ENCODE measurements at places on chromosomes 3 and 15.

DNA sequence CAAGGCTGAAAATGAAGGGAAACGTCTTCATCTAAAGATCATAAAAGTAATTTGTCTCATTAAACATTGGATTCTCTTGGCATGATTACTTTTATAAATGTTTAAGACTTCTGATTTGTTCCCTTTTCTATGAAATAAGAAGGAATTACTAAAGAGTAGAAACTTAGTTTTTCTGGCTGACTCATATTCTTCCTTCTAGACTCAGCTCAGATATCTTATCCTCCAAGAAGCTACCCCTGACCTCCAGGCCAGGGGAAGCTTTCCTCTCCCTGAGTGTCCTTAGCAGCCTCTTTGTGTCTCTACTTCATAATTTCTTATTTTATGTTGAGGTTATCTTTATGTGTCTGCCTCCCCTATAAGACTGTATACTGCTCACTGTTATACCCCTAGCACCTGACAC, 291.9 kb upstream of the STT3B start:
- DNase-seq = no peak

GRCh38 chr3:149435996-149436885, 38.3 kb upstream of the TM4SF4 start:
- DNase-seq = no peak

GRCh38 chr3:97948351-97949109, 23.7 kb downstream of the RIOX2 start:
- DNase-seq = no peak

GRCh38 chr3:180802837-180803236, 109.6 kb upstream of the FXR1 start:
- peak; percentile 33 for DNase-seq

DNA sequence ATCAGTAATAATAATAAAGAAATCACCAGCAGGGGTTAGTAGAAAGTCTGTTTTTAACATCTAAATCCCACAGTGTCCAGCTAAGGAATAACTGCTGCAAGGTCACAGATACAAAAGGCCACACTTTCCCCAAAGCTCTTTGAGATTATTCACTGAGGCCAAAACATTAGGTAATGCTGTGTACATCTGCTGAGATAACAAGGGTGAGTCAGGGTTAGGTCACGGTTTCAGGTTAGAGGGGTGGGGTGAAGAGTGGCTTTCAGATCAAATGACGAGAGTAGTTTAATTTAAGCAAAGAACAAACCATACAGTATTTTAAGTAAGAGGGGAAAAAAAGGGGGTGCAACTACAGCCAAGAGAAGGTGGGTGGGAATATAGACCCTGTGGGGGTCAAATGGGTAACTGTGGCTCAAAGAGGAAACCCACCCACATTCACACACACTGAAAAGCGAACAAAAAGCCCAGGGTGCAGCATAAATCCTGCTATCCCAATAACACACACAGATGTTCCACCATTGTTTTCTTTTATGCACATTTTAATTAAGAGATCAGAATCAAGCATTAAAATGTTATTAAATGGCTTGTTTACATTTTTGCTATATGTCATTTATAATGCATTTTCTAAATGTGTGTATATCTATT, 412.9 kb downstream of the TIGIT start:
- no peak for DNase-seq

- DNase-seq = no peak
Observed at GRCh38 chr3:16186086-16186485, 11.6 kb downstream of the GALNT15 start.
